ENCODE measurements at places on chromosomes 5 and 9.
A peak's percentile ranks its signal among the peaks of the same experiment; 100 is the strongest.

DNA sequence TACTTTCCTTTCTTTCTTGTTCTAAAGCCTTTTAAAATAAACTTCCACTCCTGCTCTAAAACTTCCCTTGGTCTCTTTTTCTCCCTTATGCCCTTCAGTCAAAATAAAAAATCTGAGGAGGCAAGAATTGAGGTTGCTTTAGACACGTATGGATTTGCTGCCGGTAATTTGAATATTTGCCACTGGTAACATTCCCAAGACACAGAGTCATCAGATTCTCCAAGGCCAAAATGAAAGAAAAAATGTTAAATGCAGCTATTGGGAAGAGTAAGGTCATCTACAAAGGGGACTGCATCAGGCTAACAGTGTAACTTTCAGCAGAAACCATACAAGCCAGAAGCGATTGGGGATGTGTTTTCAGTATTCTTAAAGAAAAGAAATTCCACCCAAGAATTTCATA, 311.1 kb downstream of the CDH18 start:
- DNase-seq, result no peak

GRCh38 chr5:150758203-150758530, 650 bp downstream of the DCTN4 start:
- DNase-seq, result peak; percentile 29

DNA sequence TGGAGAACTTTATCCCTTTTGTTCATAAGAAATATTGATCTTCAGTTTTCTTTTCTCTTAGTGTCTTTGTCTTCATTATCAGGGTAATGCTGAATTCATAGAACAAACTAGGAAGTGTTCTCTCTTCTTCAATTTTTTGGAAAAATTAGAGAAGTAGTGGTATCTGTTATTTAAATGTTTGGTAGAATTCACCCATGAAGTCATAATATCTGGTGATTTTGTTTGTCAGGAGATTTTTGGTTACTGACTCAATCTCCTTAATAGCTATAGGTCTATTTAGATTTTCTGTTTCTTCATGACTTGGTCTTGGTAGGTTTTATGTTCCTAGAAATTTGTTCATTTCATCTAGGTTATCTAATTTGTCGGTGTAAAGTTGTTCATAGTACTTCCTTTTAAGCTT, 45.4 kb upstream of the STARD4 start:
- no peak for DNase-seq

DNA sequence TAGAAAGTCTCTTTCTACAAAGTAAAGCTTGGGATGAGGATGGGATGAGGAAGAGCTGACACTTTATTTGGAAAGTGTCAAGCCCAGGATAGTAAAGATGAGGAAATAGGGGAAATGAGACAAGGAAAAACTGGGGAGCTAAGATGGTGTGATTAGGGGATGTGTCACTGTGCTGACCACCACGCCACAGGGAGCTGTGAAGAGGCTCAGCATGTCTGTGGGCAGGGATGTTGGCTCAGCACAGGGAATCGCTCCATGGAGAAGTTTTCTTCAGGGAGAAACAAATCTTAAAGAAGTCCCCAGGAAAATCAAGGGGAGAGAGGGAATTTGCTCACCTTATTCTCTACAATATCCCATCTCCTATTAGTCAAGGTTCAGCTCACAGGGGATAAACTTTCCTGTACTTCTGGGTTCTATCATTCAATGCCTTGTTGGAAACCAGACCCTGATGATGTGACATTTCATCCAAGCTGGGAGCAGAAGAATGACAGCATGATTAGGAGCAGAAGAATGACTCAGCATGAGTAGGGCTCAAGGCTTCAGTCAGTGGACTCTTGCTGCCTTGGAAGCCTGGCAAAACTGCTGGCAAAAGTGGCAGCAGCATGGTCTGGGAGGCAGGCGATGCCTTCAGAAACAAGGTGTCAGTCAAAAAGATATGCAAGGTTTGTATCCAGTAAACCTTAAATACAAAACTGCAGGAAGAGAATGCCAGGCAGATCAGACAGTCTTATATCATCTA, 4.9 kb downstream of the HSPB3 start:
- peak; percentile 71 for DNase-seq

DNA sequence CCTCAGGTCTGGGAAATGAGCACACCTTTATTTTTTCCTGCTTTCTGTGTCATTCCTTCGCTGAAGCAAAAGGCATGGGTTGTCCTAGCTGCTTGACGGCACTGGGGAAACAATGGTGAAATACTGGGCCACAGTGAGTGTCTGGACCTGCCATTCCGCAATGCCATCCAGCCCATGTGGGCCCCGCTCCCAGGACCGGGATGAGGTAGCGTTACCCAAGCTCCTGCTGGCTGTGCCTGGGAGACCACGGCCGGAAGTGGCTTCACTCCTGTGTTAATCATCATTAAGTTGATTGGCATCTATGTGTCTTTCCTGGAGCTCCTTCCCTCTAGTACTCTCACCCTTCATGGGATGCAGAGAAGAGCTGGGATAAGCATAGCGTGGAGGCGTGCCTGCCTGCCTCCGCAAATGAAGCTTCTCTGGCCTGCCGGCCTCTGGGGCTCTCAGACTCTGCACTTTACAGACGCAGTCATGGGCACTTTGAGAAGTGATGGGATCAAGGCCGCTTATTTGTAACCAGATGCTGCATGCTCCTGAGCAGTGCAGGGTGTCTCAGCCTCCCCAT, 16.5 kb upstream of the SMIM32 start:
- no peak for DNase-seq

GRCh38 chr9:101636247-101636646, 41.5 kb upstream of the PPP3R2 start:
- DNase-seq, result no peak

GRCh38 chr5:178993236-178993765, 1.8 kb downstream of the GRM6 start:
- no peak for DNase-seq

GRCh38 chr5:158287643-158288271, 428.8 kb upstream of the CLINT1 start:
- peak; percentile 72 for DNase-seq

DNA sequence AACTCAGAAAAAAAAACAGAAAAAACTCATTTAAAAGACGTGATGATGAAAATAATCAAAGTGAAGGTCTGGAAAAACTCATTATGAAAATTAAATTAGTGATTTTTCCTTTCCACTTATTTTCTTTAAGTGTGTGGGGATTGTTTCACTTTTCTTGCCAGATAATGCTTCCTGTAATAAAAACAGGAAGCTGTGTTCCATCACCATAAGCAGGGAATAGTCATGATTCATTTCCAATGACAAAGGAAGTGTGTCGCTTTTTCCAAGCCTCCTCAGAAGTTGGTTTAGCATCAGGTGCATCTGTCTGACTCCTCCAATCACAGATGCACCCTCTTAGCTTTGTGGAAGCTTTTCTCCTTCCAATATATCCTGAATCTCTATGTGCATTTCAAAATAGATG, 2068.7 kb downstream of the MAT2B start:
- DNase-seq, result no peak

- no peak for DNase-seq
Observed at GRCh38 chr9:7176561-7176960, 418.8 kb downstream of the KDM4C start.

- peak; percentile 77 for DNase-seq
Observed at GRCh38 chr5:147554261-147554817, 44.5 kb upstream of the DPYSL3 start.

DNA sequence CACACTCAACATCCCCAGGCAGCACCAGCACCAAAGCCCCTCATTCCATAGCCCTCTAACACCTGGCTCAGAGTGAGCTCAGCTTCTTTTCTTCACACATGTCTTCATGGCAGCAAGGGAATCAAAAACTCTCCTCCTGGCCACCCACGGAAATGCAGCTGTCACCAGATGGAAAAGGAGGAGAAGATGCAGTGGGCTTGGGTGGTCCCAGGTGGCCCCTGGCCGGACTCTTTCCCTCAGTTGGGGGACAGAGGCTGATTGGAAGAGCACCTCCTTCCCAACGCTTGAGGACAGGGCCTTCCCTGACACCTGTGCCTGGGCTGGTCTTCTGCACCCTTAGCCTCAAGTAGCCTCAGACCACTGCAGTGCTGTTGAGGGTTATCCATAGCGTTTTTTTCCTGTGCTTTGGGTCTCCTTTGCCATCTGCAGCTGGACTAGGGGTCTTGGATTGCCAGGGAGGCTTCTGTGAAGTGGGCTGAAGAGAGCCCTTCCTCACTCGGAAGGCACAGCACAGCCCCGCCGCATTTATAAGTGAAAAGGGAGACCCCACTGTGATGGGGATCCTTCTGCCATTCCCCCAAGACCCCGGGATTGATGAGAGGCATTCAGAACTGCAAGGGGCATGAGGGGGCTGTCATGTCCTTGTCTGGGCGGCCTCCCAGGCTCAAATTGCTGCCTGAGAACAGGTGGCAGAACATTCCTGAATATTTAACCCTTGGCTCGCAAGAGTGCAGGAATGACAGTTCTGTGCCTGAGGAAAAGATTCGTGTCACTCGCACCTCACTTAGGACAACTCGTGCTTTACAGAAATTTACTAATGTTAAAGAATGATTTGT, 200.0 kb downstream of the AUH start:
- DNase-seq, result no peak

GRCh38 chr9:88952086-88952615, 39.1 kb upstream of the S1PR3 start:
- no peak for DNase-seq

GRCh38 chr5:113034182-113034773, 57.7 kb downstream of the DCP2 start:
- DNase-seq, result peak; percentile 95

DNA sequence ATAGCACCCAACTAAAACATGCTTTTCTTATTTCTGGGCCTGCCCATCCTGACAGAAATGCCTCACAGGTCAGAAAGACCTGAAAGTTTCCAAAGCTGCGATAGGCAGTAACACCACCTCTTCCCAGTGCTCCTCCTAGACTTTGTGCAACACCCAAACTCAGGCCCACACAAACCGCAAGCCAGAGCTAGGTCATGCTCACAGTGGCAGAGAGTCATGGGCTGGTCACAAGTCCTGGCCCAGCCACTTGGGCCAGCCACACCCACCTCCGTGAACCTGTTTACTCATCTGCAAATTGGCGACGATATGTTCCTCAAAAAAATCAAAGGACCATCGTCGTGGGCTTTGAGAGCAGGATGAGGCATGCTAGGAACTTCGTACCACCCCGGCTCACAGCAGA, 44.0 kb upstream of the SLC25A51 start:
- no peak for DNase-seq

- DNase-seq, result no peak
Observed at GRCh38 chr9:135339378-135339973, 140.1 kb upstream of the PPP1R26 start.

DNA sequence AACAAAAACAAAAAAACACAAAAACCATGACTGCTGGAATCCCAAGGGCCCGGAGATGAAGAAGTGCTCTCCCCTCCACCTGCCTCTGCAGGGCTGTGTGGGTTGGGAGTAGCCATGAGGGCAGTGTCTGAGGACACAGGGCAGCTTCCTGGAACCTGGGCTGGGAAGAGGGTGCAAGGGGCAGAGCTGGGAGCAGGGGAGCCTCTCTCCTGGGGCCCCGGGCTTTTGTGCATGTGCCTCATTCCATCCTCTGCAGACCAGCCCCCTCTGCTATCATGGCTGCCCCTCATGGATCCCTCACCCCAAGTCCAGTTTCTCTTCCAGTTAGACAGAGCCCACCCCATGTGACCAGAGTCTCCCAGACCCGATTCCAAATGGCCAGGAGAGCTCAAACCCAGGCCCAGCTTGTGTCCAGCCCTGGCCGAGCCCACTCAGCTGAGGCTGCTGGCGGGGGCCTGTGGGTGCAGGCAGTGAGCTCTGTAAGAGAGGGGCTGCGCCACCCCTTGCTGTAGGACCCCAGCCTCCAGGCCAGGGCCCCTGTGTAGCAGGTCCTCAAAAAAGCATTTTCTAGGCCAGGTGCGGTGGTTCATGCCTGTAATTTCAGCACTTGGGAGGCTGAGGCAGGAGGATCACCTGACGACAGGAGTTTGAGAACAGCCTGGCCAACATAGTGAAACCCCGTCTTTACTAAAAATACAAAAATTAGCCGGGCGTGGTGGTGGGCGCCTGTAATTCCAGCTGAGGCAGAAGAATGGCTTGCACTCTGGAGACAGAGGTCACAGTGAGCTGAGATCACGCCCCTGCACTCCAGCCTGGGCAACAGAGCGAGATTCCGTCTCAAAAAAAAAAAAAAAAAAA, 44.5 kb downstream of the PLPP7 start:
- DNase-seq, result no peak
